Activated naive CD4-positive, alpha-beta T cell treated with anti-CD3 and anti-CD28 coated beads for 36 hours (primary cell): ENCODE measurements at places on chromosomes 12 and 14. TPM values are rescaled to one million over a fixed set of nuclear protein-coding genes. Genes with fewer than 3 reads are reported as not detected.

Gene KLRK1
- total RNA-seq, result 0.35 TPM

Gene TAOK3
- 49.1 TPM for total RNA-seq

Gene SLCO1C1
- not detected for total RNA-seq

Gene OTX2
- not detected for total RNA-seq

- peak overlapping the region; percentile 33 for H3K4me3 ChIP-seq
- peaks cover 46% of the 10 kb centered on the region for H3K4me1 ChIP-seq
- no peaks in the 10 kb centered on the region for H3K27me3 ChIP-seq
- no peaks in the 10 kb centered on the region for H3K36me3 ChIP-seq
These were observed 2.7 kb upstream of the ABCD2 start for GRCh38 chr12:39622306-39622705.

Gene LRRC43
- total RNA-seq, result 0.60 TPM

GRCh38 chr12:106247674-106248311, at the start of gene CKAP4:
CKAP4 (minus strand) TSS chr12:106248020; CDS start chr12:106247851, 169 bp downstream.
- H3K4me3 ChIP-seq, result peak within 1 kb of the TSS; percentile 75
- H3K36me3 ChIP-seq, result peaks cover 7% of the 10 kb centered on the region
- no peaks in the 10 kb centered on the region for H3K27me3 ChIP-seq
- peaks cover 24% of the 10 kb centered on the region for H3K4me1 ChIP-seq
- peak; percentile 60 for DNase-seq

DNA sequence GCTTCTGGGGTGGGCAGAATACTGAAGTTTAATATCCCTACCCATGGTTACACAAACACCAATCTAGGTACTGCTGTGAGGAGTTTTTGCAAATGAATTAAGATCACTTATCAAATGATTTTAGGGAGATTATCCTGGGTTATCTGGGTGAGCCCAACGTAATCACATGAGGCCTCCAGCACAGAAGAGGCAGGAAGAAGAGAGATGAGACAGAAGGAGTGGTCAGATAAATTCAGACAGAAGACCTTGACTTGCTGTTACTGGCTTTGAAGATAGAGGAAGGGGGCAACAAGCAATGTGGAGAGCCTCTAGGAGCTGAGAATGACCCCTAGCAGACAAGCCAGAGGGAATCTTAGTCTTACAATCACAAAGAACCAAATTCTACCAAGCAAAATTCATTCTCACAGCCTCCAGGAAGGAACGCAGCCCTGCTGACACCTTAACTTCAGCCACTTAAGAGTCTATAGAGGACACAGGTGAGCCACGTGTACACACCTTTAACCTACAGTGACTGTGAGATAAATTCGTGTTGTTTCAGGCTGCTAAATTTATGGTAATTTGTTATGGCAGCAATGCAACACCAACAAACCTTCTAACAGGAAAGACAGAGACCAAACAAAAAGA, 49.4 kb downstream of the FERMT2 start:
- no peak for DNase-seq
- H3K27me3 ChIP-seq, result no peaks in the 10 kb centered on the region
- no peak overlapping the region for H3K4me3 ChIP-seq
- no peaks in the 10 kb centered on the region for H3K36me3 ChIP-seq
